ENCODE measurements at places on chromosomes 12 and 14.

DNA sequence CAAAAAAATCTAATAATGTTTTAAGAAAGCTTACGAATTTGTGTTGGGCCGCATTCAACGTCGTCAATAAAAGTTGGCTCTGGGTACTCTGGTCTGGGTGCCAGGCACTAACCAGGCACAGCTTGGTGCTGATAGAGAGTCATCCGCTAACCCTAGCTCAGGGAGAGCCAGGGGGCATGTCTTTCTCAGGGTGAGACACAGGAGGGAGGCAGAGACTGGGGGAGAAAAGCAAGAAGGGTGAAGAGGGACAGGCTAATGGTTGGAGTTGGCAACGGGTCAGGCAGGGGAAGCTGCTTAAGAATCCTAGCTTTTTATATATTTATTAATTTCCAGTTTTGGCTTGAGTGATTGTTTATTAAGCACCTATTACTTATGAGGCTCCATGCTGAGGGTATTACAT is 105.0 kb downstream of the CMKLR1 start:
- DNase-seq = no peak

DNA sequence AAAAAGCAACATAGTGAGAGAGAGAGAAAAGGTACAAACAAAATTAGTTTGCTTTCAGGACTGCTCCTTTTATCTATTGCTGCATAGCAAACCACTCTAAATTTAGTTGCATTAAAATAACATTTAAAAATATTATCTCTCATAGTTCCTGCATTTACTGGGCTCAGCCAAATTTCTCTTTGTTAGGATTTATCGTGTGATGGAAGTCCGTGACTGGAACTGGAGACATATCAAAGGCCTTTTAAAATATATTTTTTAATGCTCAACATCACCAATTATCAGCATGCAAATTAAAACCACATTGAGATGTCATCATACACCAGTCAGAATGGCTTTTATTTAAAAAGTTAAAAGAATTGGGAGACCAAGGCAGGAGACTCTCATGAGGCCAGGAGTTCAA is 107.6 kb upstream of the SYT1 start:
- no peak for DNase-seq

DNA sequence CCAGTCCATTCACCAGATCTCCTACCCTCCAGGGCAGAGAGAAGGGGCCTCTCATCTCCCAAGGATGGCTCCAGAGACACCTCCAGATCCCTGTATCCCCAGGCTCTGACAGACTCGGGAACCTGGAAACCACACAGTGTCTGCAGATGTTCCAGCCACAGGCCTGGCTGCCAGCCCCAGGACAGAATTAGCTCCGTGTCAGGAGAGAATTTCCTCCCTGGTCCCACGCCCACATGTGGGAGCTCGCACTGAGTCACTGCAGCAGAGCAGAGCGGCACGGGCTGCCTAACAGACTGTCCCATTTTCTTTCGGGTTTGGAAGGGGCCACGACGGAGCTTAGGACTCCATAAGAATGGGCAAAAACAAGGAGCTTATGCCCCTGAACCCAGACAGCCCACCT is 33.6 kb downstream of the CMKLR1 start:
- DNase-seq = no peak

DNA sequence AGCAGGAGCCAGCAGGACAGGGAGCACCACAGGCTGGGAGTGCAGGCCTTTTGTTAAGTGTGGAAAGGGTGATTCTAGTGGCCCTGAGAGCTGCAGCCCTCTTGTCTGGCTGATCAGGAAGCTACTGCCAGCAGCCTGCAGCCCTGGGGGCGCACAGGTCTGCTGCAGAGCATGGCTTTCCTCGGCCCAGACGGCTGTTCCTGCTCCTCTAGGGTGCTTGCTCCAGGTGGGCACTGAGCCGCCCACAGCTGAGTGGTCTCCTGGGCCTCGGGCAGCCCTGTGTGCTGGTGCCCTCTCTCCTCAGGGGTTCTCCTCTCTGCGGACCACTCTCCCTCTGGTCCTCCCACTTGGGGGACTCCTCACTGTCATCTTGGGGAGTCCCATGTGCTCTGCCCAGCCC is 18.9 kb downstream of the CCDC88C start:
- no peak for DNase-seq

DNA sequence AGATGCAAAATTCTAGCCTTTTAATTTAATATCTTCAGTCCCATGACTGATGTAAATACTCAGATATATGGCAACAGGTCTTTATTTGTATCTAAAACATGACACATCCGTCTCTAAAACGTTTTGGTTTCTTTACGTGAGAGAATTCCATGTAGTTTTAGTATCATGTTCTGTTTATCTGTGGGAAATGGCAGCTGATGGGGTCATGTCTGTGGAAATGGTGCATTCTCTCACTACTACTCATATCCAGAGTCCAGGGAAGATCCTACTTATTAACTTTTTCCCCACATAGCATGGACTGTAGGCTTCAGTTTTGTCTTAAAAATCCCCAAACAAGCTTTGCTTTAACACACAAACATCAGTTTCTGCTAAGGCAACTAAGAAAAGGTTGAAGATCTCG is 53.8 kb downstream of the SPTLC2 start:
- no peak for DNase-seq

- no peak for DNase-seq
These were observed 759.7 kb downstream of the DIO2 start for GRCh38 chr14:79451601-79452000.

- DNase-seq = no peak
These were observed 395.2 kb downstream of the RPL10L start for GRCh38 chr14:46256381-46256780.

- DNase-seq = no peak
These were observed 42.4 kb downstream of the CKAP4 start for GRCh38 chr12:106205208-106206069.

DNA sequence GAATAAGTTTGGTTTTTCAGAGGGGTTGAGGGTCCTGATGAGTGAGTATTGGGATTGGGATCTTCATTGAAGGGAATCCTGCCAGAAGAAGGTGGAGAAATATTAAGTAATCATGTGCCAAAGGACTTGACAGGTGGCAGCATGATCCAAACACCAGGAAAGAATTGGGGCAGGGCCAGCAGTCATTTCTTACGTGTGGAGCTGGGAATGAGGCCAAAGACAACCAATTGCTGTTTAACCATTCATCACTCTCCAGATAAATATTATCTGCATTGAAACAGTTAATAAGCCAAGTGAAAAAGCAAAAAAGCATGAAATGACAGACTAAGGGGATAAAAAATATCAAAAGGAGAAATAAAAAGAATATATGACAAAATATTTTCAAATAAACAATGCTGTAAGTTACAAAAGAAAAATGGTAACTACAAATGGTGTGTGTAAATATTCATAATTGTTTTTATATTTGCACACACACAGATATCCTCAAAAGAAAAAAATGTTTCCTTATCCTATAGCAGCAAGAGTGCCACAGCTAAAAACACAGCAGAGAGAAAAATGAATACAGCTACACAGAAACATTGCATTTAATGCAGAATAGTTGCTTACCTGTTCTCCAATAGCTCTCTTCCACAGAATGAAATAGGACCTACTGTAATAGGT is 26.2 kb downstream of the C2CD5 start:
- DNase-seq = no peak

DNA sequence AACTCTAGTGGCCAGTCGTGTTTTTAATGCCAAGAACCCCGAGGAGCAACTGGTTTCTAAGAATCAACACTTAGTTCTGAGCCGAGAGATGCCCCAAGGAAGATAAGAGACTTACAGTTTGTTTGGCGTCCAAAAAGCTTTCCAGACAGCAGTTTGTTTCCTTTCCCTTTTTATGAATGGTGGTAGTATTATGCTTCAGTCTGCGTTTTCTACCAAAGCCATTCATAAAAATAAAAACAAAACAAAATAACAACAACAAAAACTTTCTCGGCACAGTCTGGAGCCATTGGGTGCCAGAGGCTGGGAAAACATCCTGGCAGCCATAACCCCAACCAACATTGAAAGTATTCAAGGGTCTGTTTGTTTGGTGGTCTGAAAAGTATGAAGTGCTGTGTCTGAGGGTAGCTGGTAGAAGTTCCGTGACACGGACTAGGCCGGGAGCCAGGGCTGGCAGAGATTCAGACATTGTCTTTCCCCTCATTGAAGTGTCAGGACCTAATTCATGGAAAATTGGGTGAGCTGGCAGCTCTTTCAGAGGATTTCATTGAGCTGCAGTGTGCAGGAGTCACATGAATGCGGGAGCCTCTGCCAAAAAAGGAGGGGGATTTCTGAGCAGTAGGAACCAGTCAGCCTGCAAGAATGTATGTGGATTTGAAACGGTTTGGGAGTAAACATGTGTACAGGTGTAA is 124.2 kb downstream of the HMGA2 start:
- no peak for DNase-seq
